ENCODE measurements at places on chromosomes 3 and 15.

DNA sequence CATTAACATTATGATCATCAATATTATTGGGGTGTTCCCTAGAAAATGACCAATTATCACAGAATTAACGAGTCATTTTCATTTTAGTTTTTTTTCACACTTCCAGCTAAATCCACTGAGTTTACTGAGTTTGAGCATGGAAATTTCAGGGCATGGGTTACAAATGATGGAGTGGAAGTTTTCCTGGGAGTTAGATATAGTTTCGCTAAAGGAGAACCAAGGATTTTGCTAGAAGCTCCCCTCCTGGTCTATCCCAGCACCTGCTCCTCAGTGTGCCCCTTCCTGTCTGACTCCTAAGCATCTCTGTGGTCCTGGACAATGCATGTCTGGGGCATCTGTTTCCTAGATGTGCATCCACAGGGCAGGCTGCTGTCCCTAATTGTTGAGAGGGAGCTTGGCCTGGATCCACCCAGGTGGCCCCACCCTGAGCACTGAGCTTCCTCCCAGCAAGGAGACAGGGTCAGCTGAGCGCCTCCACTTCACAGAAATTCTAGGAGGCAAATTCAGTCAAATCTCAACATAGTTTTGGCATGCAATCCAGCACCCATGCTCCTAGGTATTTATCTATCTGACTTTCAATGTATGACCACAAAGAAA, 102.3 kb upstream of the GOLGA6L6 start:
- H3K27me3 ChIP-seq = no peaks in the 10 kb centered on the region
- H3K27ac ChIP-seq = no peak overlapping the region
- no peaks in the 10 kb centered on the region for H3K36me3 ChIP-seq
- DNase-seq = no peak
- H3K4me3 ChIP-seq = no peak overlapping the region

GRCh38 chr3:33889394-33890039, 91.1 kb downstream of the PDCD6IP start:
- H3K36me3 ChIP-seq = no peaks in the 10 kb centered on the region
- H3K4me3 ChIP-seq = no peak overlapping the region
- no peak overlapping the region for H3K27ac ChIP-seq
- no peaks in the 10 kb centered on the region for H3K4me1 ChIP-seq

DNA sequence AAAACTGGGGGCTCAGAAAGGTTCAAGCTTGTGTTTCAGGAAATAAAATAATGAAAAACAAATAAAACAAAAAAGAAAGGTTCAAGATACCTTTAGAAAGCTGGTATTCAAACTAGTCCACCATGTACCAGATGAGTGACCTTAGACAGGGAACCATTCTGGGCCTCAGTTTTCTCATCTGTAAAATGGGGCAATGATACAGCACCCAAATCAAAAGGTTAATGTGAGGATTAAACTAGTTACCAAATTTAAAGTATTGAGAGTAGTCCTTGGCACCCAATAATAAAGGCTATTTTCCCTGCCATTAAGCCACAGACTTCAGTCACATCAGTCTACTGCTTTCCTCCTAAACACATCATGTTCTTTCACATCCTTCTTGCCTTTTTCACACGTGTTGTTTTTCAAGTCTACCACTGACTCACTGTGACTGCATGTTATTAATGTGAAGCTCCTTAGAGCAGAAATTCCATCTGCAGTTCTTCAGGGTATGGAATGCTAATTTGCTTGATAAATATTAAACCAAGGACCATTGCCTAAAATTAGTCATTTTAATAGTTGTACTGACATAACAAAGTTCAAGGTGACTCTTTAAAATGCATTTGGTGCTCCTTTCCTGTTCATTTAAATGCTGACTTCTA, 19.9 kb downstream of the TAMM41 start:
- no peak overlapping the region for H3K4me3 ChIP-seq
- H3K36me3 ChIP-seq = peaks cover 84% of the 10 kb centered on the region
- H3K27me3 ChIP-seq = no peaks in the 10 kb centered on the region
- H3K4me1 ChIP-seq = no peaks in the 10 kb centered on the region

DNA sequence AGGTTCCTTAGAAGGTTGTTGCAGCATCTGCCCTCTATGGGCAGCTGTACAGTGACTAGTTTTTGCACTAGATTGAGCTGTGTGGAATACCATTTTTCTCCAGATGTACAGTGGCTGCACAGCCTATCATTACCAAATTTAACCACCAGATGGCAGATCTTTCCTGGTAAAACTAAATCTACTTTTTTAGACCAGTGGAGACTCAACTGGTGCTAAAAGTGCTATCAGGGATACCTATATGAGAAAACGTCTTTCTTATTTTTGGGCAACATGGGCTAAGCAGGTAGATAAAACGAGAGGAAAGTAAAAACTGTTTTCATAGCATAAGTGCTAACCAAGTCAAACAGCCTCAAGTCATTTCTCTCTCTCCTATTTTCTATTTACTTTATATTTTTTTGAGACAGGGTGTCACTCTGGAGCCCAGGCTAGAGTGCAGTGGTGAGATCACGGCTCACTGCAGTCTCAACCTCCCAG, 21.2 kb downstream of the IGSF10 start:
- no peak overlapping the region for H3K4me3 ChIP-seq
- DNase-seq = peak; percentile 86
- H3K27ac ChIP-seq = no peak overlapping the region
- no peaks in the 10 kb centered on the region for H3K27me3 ChIP-seq

DNA sequence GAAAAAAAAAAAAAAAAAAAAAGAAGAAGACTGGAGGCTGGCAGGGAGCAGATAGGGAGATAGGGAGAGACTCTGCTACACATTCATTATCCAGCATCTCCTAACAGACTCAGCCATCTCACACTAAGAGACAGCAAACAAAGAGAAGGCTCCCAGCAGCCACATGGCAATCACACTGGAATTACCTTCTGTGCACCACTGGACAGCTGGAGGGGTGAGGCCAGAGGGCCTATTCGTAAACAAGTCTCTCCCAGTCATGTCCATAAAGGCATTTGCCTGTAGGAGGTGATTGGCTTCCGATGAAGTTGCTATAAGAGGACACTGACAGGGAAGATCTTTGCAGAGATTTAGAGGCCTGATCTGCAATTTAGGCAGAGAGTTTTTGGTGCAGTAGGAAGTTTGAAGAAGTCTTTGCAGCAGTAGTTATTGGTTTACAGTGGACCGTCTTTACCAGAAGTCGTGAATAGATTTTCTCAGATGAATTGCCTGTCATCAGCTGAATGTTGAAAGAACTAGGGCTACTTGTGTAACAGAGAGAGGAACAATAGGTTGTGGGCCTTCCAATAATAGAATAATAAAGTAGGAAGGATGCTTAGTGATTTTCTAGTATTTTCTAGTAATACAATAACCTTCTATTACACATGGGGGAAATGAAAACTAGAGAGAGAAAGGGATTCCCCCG, 89.7 kb downstream of the TP63 start:
- peak; percentile 17 for DNase-seq
- no peak overlapping the region for H3K27ac ChIP-seq
- no peaks in the 10 kb centered on the region for H3K27me3 ChIP-seq
- H3K36me3 ChIP-seq = no peaks in the 10 kb centered on the region
